Large intestine (tissue), 12 donors: ENCODE measurements at places on chromosomes 1 and 21. TPM values are rescaled to one million over a fixed set of nuclear protein-coding genes. Genes with fewer than 3 reads are reported as not detected.

Gene KRTAP11-1
- not detected for polyA plus RNA-seq

Gene SLAMF8
- polyA plus RNA-seq, result 4.5 TPM

Gene LMX1A
- 1.3 TPM for polyA plus RNA-seq

Gene RRP1B
- polyA plus RNA-seq, result 21.1 TPM

Gene USH2A
- 0.06 TPM for polyA plus RNA-seq

Gene AGMAT
- 51.9 TPM for polyA plus RNA-seq

DNA sequence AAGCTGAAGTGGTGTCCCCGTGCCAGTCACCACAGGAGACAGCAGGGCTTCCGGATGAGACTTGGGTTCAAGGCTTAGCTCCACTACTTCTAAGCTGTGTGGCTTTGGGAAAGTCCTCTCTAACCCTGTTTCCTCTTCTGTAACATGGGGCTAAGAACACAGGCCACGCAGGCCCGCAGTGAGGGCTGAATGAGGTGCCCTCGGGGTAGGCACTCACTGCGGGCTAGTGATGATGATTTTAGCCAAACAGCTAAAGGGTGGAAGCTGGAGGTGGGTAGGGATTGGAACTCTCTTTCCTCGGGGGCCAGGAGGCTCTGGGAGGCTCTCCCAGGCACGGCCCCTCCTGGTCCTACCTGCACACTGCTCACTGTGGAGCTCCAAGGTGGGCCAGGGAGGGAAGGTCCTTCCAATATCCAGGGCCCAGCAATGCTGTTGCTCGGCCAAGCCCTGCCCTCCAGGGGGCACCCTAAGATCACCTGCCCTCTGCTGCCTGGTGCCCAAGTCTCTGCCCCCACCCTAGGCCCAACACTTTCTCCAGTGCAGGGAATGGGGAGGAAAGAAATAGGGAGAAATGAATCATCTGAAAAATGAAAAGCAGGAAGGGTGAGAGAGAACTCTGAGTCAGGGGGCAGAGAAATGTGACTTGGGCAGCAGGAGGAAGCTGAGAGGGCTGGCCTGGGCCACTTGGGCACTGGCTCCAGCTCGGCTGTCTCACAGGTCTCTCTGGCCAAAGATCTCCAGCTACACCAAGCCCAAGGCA, 19.2 kb upstream of the EVA1B start:
- DNase-seq, result no peak

DNA sequence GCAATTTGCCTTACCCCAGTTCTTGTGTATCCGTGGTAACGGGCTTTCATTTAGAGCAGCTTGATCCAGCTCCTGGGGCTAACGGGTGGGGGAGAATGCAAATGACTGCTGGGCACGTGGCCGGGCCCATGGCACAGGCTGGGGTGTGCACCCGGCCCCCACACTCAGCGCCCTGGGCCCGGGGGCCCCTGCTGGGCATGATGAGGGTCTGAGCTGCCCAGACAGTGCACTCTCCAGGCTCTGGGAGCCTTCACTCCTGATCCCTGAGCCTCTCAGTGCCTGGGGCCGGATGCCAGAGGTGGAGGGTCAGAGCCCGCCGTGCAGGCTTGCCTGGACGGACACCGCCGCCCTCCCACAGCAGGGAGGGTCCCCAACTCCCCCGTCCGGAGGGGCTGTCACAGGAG, 20.1 kb upstream of the PEX10 start:
- DNase-seq, result no peak

DNA sequence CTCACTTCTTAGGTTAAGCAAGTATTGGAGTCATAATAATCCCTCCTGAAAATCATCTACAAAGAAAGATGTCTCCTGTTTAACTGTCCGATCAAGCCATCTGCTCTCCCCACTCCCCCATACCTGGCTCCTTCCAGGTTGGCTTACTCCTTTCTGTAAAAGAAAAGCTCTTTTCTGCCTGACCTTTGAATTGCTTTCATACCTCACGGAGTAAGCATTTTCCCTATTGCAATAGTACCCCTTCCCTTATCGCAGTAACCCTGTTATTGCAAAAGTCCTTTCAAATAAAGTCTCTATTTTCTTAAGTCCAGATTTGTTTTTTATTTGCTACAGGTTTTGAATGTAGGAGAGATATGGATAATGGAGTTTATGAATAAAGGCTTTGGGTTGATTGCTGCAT, 150.4 kb downstream of the GRIK1 start:
- no peak for DNase-seq

GRCh38 chr1:247535402-247535801, 838 bp downstream of the OR2C3 start:
- DNase-seq, result no peak

DNA sequence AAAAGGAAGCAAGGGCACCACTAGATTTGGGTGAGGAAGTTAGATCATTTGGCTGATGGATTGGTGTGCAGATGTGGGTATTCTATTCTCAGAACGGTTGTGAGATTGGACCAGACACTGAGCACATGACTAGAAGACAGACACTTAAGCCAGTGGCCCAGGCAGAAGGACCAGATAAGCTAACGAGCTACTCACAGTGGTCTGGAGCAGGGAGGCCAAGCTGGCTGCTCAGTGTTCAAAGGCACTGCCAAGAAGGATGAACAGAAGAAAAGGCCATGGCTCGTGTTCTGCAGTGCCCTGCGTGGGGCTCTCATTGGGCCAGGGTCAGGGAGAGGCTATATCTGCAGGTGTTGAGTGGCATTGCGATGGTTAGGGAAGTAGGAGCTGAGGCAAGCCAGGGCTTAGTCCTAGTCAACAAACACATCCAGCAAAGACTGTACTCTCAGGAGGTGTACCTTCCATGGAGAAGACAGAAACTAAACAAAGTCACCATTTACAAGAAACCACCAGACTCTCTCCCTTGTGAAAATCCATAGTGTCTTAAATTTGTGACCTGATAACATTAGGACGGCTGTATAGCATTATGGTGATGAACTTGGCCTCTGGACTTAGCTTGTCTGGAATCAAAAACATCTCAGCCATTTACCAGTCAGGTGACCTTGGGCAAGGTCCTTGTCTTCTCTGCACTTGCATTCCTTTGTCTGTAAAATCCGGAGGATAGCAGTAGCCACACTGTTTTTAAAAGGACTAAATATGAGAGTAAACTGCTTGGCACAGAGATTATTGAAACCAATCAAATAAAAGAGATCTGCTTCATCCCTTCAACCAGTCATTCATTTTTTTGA, 274.5 kb downstream of the SIPA1L2 start:
- peak; percentile 23 for DNase-seq

GRCh38 chr1:242139442-242139841, 140.5 kb upstream of the MAP1LC3C start:
- no peak for DNase-seq

DNA sequence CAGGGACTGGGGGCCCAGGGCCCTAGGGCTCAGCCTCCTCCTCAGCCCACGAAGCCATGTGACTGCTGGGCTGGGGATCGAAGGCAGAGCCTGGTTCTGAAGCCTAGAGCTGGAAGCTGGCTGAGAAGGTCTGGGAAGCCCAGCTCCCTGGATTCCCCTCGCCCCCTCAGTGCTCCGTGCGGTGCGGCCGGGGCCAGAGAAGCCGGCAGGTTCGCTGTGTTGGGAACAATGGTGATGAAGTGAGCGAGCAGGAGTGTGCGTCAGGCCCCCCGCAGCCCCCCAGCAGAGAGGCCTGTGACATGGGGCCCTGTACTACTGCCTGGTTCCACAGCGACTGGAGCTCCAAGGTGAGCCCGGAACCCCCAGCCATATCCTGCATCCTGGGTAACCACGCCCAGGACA, 9.1 kb downstream of the ADAMTSL4 start:
- no peak for DNase-seq

DNA sequence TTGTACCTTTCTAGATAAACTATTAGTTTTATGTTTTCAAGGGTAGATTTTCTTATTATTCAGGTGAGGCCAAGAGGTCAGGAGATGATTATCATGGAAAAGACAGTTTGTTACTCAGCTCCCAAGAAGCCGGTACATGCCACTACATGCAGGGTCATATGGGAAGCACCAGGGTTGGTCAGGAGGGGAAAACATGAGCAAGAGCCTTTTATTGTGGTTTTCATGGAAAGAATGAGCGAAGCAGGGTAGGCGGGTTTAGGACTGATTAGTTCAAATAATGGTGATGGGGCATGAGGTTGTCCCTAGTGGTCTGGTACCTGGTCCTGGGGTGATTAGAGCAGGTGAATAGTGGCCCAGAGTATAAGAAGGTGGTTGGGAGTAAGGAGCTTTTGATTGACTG, 189.9 kb downstream of the APP start:
- DNase-seq, result no peak

DNA sequence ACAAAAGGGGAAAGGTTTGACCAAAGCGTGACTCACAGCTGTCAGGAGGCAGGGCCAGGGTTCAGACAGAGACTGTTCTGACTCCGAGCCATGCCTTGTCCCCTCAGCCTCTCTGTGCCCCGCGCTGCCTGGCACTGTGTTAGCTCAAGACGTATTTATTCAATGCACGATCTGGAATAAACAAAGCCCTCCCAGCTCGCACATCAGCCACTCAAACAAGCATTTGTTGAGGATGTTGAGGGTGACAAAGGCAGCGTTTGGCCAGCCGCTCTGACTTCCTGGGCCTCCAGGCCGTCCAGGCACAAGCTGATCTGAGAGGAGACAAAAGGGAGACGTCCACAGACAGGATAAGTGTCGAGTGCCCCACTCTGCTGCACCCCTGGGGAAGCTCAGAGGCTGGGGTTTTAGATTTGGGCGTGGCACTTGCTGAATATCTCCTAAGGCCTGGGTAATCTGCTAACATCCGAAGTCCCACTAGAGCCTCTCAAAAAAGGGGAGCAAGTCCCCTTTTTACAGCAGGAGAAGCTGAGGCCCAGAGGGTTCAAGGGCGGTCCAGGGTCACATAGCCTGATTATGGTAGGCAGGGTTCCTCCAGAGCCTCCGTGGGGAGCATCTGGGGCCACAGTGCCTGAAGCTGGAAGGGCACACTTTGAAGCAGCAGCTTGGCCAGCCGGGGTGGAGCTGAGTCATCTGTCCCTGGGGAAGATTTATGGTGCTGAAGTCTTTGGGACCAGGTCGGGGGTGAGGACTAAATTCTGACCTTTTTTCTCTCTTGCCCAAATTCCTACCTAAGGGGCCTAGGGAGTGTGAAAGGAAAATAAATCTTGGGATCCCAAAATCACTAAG, 95.9 kb downstream of the SPSB1 start:
- DNase-seq, result no peak

GRCh38 chr1:161226759-161227158, 899 bp downstream of the TOMM40L start:
- no peak for DNase-seq

GRCh38 chr1:23216771-23217420, 406 bp downstream of the HTR1D start:
- DNase-seq, result no peak

GRCh38 chr1:109642626-109643025, 13.3 kb upstream of the GSTM4 start:
- no peak for DNase-seq
